ENCODE measurements at places on chromosomes 6 and 20.
A peak's percentile ranks its signal among the peaks of the same experiment; 100 is the strongest.

DNA sequence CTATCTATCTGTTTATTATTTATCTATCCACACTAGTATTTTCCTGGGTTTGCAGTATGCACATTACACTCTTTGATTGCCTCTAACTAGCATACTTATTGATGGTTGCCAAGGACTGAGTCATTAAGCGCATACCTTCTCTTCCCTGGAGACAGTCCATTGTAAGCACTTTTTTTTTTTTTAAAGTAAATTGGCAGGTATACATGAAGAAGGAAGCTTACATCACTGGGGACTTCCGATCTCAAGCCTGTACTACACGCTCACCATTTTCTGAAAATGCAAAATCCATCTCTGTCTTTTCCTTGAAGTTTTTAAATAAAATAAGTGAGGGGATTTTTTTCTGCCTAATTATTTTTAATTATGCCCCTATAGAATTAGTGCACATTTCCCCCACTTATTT, 63.5 kb downstream of the HMGN3 start:
- H3K27me3 ChIP-seq, result no peaks in the 10 kb centered on the region
- DNase-seq, result no peak
- no peaks in the 10 kb centered on the region for H3K36me3 ChIP-seq
- no peak overlapping the region for H3K4me3 ChIP-seq

GRCh38 chr6:170205534-170206316, 85.2 kb downstream of the DLL1 start:
- no peaks in the 10 kb centered on the region for H3K36me3 ChIP-seq
- H3K4me1 ChIP-seq, result no peaks in the 10 kb centered on the region
- DNase-seq, result peak; percentile 12
- H3K4me3 ChIP-seq, result no peak overlapping the region
- H3K27ac ChIP-seq, result no peak overlapping the region

DNA sequence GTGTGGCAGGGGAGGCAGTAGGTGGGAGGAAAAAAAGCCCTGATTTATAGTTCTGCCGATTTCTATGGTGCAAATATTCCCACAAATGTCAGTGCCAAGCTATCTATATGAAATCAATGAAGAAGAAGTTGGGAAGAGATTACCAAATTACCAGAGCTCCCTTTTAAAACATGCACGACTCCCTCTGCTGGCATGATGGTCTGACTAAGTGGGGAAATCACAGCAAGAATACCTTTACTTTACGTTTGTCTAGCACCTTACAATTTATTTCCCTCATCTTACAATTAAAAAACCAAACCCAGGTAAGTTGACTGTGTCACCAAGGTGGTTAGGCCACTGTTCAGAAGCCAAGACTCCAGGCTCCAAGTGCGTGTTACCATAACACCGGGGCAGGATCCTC, 55.6 kb downstream of the AGPAT4 start:
- H3K27me3 ChIP-seq, result no peaks in the 10 kb centered on the region
- H3K4me3 ChIP-seq, result no peak overlapping the region
- no peaks in the 10 kb centered on the region for H3K4me1 ChIP-seq
- H3K36me3 ChIP-seq, result peaks cover 64% of the 10 kb centered on the region

DNA sequence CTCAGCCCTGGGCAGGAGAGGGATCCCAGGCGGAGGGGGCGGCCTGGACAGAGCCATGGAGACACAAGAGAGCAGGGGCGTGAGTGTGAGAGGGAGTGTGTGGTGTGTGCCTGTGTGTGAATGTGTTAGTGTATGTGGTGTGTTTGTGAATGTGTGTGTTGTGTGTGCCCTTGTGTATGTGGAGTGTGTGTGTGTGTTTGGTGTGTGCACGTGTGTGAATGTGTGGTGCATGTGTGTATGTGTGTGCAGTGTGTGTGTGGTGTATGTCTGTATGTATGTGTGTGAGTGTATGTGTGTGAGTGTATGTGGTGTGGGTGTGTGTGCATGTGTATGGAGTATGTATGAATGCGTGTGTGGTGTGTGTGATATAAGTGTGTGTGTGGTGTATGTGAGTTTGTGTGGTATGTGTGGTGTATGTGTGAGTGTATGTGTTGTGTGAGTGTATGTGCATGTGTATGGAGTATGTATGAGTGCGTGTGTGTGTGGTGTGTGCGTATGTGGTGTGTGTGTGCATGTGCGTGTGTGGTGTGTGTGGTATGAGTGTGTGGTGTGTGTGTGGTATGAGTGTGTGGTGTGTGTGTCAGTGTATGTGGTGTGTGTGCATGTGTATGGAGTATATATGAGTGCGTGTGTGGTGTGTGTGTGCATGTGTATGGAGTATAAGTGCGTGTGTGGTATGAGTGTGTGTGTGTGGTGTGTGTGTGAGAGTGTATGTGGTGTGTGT, 175.2 kb upstream of the AFDN start:
- no peak overlapping the region for H3K27ac ChIP-seq
- no peak overlapping the region for H3K4me3 ChIP-seq
- H3K4me1 ChIP-seq, result no peaks in the 10 kb centered on the region
- no peaks in the 10 kb centered on the region for H3K27me3 ChIP-seq

DNA sequence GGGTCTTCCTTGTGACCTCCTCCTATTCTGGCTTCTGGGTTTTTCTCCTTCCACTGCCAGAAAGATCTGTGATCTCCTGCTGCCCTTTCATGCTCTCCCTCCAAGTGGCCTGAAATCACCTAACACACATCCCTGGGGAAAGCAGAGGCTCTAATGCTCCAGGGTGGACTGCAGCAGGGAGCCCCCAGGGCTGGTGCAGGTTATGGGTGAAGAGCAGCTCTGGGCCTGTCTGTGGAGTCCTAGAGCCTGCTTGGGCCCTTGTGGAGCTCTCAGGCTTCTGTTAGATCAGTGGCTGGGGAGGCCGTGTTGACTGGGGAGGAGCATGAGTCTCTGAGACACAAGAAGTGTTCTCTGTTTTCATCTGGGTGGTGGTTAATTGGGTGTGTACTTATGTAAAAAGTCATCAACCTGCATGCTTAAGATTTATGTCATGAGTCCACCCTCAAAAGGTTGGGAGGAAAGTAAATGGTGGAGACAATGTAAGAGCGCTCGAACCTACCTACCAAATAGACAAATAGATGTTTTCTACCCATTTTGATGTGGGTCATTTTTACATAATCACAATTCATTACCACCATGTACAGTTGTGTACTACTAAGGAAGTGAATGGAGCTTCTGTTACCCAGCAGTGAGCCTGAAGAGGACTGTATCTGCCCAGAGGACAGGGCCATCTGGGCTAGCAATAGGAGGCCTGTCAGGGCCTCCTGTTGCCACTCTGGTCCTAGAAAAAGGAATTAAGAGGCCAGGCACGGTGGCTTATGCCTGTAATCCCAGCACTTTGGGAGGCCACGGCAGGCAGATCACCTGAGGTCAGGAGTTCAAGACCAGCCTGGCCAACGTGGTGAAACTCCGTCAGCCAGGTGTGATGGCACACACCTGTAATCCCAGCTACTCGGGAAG, 32.0 kb upstream of the RNF8 start:
- H3K27ac ChIP-seq, result no peak overlapping the region
- H3K4me1 ChIP-seq, result no peaks in the 10 kb centered on the region
- DNase-seq, result no peak
- peaks cover 15% of the 10 kb centered on the region for H3K36me3 ChIP-seq
